ENCODE measurements at places on chromosomes 13 and 19.

- no peak for DNase-seq
Observed at GRCh38 chr13:86933676-86934075, 737.5 kb upstream of the SLITRK5 start.

DNA sequence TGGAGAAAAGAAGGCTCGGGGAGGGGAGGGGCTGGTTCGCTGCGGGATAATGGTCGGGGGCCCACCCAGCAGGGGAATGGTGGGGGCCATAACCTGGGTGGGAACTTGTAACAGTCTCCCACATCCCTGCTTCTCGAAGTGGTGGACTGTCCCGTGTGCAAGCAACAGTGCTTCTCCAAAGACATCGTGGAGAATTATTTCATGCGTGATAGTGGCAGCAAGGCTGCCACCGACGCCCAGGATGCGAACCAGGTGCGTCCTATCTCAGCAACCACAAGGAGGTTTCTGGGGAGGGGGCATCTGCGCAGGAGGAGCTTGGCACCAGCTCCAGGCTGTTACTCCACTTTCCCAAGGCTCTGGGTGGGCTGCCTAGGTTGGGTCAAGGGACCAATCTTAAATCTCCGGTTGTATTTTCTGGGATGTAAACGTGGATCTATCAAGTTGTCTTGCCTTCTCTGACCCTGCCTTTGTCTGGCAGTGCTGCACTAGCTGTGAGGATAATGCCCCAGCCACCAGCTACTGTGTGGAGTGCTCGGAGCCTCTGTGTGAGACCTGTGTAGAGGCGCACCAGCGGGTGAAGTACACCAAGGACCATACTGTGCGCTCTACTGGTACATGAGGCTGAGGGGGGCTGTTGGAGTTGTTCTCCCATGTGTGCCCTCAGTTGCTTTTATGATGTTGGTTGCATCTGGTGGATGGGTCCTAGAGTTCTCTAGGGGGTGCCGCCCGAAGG, 1.6 kb downstream of the TRIM28 start:
- no peak for DNase-seq

DNA sequence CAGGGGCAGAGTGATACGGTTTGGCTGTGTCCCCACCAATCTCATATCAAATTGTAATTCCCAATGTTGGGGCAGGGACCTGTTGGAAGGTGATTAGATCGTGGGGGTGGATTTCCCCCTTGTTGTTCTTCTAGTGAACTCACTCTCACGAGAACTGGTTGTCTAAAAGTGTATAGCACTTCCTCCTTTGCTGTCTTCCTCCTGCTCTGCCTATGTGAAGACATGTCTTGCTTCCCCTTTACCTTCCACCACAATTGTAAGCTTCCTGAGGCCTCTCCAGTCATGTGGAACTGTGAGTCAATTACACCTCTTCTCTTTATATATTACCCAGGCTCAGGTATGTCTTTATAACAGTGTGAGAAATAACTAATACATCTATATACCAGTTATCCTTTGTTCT, 706.4 kb upstream of the KLHL1 start:
- no peak for DNase-seq

DNA sequence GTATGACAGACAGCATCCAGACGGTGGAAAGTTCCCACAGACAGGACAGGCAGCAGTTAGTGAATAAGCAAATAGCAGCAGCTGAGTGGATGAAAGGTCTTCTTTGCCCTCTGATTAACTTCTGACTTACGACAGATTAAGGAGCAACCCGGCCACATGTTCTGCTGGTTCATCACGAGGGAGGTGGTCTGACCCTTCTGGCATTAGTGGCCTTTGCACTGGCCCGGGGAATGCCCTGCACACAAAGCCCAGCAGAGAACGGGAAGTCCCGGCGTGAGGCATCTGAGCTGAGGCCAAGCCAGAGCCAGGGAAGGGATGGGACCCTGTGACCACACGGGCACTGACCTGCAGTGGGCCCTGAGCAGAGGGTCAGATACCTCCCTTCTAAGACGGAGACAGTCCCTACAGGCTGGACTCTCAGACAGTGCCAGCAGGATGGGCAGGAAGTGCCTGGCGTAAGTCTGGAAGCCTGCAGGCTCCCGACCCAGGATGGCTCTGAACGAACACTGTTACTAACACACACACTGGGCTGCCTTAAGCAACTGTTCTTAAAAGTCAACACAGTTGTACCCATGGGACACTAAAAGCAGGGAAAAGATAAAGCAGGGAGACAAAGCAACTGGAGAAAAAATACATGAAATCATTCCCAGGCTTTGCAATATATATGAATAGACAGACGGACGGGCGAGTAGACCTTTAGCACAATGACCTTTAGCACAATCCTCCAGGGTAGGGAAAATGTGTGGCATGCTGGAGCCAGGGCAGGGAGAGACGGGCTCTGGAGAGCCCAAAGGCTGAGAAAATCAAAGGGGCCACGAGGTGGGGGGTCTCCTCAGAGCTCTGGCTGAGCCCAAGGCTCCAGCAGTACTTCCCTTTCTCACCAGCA, 6.3 kb downstream of the C19orf12 start:
- DNase-seq, result no peak

DNA sequence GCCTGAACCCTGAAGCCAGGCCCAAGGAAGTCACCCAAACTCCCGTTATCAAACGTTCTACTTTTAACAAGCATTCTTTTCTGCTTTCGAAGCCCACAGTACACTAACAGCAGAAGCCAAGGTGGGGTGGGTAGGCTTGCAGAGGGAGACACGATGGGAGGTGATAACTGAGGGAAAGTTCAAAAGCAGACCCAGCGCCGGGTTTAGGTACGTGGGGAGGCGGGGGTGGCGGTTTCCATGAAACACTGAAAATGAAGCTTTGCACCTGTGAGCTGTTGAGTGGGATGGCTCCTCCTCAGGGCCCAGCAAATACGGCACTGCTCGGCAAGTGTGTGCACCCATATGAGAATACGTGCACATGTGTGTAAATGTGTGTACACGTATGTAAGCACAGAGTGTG, 49.8 kb downstream of the KLF2 start:
- DNase-seq, result no peak

DNA sequence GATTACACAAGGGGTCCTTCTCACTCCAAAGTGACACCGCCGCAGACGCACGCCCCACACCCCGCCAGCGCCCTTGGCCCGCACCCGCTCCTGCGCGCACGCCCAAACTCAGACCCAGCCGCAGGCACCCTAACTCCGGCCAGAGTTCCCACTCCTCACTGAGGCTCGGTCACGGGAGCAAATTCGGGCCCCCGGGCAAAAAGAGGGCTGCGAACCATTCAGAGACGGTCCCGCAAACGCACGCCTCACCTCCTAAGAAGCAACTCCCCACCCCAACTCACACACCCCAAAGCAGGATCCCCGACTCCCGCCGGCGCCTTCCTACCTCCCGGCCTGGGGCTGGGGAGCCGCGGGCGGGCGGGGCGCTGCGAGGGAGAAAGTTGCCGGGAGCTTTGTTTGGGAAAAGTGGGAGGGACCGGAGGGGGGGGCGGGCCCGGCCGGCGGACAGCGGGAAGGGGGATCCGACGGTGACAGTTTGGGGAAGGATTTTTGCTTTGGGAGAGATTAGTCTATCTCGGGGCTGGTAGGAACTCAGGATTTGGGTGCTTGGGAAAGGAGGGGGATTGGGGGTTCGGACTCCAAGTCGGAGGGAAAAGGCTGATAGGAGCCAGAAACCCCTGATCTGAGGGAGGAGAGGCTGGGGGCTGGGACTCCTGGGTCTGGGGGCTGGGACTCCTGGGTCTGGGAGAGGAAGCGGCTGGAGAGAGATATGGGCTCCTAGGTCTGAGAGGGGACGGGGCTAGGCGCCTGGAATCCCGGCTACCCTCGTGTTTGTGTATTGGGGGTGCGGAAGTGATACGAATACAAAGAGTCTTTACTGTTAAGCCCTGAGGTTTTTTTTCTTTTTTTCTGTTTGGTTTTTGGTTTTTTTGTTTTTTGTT, at the start of gene TEAD2:
Gene TEAD2 (minus strand): TSS at position 369 of the 881 bp plus-strand sequence. CDS start 2,341 bp downstream, outside the sequence.
- no peak for DNase-seq

DNA sequence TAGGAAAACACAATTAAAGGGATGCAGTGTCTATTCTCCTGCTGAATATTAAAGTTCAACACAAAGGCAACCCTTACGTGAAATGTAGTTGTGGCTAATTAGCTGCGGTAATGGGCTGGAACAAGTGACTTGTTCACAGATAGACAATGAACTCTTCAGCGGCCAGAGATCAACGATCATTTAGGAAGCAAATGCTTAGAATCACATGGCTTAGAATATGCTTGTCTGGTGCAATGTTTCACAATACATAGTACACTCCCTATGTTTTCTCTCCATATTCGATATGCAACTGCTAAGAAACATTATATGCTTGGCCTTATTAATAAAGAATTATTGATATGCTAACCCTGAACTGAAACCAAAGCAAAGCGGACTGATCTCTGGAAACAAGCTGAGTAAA, 25.7 kb upstream of the MTUS2 start:
- DNase-seq, result no peak

- no peak for DNase-seq
Observed at GRCh38 chr19:3065675-3066357, 3.5 kb upstream of the TLE5 start.

DNA sequence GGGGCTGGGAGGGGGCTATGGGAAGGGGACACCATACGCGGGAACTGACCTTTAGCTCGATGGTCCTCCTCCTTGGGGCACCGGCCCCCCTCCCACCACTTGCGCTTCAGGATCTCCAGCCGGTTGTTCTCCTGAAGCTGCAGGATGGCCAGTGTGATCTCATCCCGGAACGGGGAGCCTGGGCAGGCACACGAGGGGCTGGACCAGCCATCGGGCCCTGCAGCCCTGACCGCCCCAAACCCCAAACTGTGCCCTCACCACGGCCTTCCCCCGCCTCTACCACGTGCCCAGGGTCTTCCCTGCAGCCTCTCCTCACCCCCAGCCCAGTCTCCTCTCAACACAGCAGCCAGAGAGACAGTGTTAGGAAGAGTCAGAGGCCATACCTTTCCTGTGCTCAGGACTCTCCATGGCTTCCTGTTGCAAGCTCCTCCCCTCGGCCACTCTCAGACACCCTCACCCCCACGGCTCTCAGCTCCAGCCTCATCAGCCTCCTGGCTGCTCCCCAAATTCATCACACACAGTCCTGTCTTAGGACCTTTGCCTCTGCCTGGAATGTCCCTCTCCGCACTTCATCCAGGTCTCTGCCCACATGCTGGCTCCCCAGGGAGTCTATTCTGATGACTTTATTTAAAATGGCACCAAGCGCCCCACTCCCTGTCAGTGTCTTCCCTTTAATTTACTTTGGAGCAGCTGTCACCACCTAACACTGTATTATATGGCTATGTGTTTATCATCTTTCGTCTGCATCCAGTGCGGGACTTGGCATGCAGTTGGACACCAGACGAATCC, 9.7 kb upstream of the ATP1A3 start:
- no peak for DNase-seq

DNA sequence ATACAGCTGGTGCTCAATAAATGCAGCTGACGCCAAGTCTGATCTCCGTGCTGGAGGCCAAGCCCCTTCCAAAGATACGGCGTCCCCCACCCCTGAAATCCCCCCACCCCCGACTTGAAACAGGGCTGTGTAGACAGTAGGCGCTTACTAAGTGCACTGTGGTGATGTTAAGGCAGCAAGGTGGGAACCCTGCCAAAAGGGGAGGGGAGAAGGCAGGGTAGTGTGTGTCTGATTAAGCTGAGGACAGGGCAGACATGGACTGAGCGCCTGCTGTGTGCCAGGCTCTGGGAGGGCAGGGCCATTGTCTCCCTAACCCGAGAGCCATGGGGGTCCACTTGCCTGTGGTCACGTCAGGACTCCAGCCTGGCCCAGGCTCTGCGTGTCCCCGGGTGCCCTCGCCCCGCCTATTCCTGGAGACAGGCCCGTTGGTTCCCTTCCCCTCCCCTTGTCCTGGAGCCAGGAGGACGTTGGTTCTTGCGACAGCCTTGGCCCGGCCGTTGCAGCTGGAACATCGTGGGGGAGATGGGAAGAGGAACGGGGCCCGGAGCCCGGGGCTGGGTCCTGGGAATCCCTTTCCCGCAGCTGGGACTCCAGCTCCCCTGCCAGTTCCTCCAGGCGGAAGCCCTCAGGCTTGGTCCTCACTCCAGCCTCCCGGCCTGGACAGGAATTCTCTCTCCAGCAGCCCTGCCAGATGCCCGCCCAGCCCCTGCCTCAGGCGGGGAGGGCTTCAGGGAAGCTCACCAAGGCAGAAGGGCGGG, 1.7 kb upstream of the ELANE start:
- DNase-seq, result no peak

- no peak for DNase-seq
Observed at GRCh38 chr19:53608381-53608780, 23.4 kb upstream of the DPRX start.

GRCh38 chr19:17323964-17324332, 10.7 kb downstream of the ANO8 start:
- DNase-seq, result no peak

- DNase-seq, result no peak
Observed at GRCh38 chr19:23070353-23071146, 46.3 kb upstream of the ZNF730 start.

GRCh38 chr13:27622102-27622820, 569 bp downstream of the POLR1D start:
- DNase-seq, result no peak

DNA sequence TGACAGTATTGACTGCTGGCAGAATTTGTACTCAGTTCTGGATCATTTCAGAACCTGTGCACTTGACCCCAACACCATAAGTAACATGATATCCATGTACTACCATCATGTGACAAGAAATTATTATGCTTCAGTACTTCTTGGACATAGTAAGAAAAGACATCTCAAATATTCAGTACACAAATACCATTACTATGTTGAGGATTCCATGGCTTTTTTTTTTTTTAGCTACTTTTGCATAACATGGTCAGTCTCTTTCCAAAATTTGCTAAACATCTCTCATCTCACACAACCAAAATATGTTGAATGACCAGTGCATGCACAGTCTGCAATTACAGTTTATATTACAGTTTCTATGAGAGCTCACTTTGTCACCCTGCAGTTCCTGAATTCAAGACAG, 85.3 kb downstream of the FLT1 start:
- DNase-seq, result no peak

GRCh38 chr13:35630551-35631275, 154.2 kb upstream of the MAB21L1 start:
- DNase-seq, result no peak

- DNase-seq, result no peak
Observed at GRCh38 chr13:41315443-41316047, 4.5 kb downstream of the NAA16 start.
